ELF-1 (cell line): ENCODE measurements at places on chromosomes 4 and X.

GRCh38 chr4:28772066-28772465, 1911.4 kb downstream of the STIM2 start:
- DNase-seq, result no peak

- DNase-seq, result no peak
Observed at GRCh38 chr4:11439836-11440235, 11.1 kb upstream of the HS3ST1 start.

DNA sequence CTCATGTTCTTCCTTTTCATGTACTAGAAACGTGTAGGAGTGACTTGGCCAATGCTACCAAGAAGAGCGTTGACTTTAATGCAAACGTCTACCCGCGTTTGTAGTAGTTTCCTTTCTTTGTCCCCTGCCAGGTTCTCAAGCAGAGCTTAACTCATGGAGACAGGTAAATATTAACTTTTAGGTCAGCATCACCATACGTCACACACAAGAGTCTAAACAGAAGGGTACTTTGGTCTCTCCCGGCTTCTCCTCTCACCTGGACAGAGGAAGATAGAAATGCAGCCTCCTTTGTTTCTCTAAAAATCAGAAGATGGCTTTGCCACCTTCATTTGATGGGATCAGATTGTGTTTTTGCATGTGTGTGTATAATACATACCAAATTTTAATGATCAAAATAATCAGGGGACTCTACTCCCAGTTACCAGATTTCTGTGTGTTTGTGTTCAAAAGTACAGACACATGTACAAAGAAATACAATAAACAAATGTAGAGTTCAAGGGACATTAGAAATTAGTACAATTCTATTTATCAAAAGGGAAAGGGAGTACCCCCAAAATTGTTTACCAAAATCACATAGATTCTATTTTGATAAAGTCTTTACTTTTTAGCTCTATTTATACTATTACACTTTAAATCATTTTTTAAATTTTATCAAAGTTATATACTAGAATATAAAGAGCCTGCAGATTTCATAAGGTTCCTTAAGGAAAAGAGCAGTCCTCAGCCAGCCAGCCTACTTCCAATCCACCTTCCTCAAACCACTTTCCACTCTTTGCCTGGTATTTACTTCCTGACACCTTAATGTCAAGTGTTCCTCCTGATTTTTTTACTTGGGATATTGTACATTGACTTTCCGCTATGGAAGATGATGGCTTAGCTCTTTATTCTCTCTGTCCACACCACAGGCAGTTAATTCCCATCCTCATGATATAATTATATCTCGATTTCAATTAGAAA, 195.5 kb downstream of the RELL1 start:
- DNase-seq, result no peak

DNA sequence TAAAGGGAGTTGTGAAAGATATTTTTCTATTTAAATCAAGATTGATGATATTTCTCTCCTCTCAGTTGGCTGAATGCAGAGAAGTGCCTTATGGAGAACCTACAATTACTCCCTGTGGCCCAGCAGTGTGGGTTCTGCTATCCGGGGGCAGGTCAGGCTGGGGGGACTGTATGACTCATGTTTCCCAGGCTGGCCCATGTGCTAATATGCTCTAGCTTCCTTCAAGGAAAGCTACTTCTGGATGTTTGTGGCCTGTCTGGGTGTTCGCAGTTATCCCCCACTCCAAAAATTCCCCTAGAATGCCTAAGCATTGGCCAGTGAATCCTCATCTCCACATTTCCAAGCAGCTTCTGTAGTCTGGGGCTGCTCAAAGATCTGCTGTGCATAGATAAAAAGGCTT, 58.9 kb upstream of the SPP1 start:
- peak; percentile 21 for DNase-seq

DNA sequence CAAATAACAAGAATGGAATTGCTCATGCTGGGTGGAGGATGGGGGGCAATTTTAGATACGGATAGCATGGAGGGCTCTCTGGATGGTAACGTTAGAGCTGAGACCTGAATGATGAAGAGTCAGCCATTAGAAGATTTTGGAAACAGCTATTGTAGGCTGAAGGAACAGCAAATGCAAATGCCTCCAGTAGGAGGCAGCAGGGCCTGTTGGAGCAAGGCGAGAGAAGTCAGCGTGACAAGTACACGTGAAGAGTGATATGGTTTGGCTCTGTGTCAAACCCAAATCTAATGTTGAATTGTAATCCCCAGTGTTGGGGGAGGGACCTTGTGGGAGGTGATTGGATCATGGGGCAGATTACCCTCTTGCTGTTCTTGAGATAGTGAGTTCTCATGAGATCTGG, 59.3 kb upstream of the SOD3 start:
- no peak for DNase-seq

GRCh38 chrX:133391111-133391510, 24.2 kb downstream of the GPC4 start:
- DNase-seq, result no peak

- no peak for DNase-seq
Observed at GRCh38 chr4:32462944-32463343, 1742.8 kb downstream of the PCDH7 start.

DNA sequence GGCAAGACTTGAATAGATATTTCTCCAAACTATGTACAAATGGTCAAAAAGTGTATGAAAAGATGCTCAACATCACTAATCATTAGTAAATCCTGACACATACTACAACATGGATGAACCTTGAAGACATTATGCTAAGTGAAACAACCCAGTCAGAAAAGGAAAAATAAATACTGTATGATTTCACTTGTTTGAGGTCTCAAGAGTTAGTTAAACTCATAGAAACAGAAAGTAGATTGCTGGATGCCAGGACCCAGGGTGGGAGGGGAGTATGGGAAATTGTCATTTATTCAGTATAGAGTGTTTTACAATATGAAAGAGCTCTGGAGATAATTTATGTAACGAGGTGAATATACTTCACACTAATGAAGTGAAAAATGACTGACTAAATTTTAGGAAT, 32.4 kb downstream of the PRMT9 start:
- no peak for DNase-seq
